ENCODE measurements at places on chromosomes 7 and 10. TPM values are rescaled to one million over a fixed set of nuclear protein-coding genes. Genes with fewer than 3 reads are reported as not detected.

Gene PTER
- total RNA-seq, result 7.8 TPM

Gene LAMB4
- total RNA-seq, result not detected

Gene CTBP2
- total RNA-seq, result 221 TPM

Gene OR2A5
- total RNA-seq, result not detected

Gene RBM33
- 56.5 TPM for total RNA-seq

Gene PAX4
- total RNA-seq, result not detected

Gene GATA3
- total RNA-seq, result 0.43 TPM

Gene ZSCAN25
- 18.6 TPM for total RNA-seq

Gene NUTM2B
- 0.17 TPM for total RNA-seq

Gene NET1
- total RNA-seq, result 117 TPM

Gene C1GALT1
- 94.0 TPM for total RNA-seq

Gene RAB19
- 9.8 TPM for total RNA-seq

Gene TSPAN33
- 47.1 TPM for total RNA-seq

Gene CDC14C
- not detected for total RNA-seq

Gene PAPOLB
- total RNA-seq, result 0.11 TPM

Gene SPDYE11
- not detected for total RNA-seq

Gene GIMAP6
- total RNA-seq, result not detected

Gene FGFBP3
- total RNA-seq, result 115 TPM

Gene CHRM2
- total RNA-seq, result 0.17 TPM

Gene C10orf95
- total RNA-seq, result 0.44 TPM

Gene NYAP1
- 4.6 TPM for total RNA-seq

Gene TAS2R41
- total RNA-seq, result not detected

Gene CD36
- total RNA-seq, result 0.60 TPM

Gene CCDC136
- 43.7 TPM for total RNA-seq

Gene ACTR3C
- total RNA-seq, result not detected

Gene ANKRD30A
- not detected for total RNA-seq
